ENCODE measurements at places on chromosomes 5 and 9. TPM values are rescaled to one million over a fixed set of nuclear protein-coding genes. Genes with fewer than 3 reads are reported as not detected.

DNA sequence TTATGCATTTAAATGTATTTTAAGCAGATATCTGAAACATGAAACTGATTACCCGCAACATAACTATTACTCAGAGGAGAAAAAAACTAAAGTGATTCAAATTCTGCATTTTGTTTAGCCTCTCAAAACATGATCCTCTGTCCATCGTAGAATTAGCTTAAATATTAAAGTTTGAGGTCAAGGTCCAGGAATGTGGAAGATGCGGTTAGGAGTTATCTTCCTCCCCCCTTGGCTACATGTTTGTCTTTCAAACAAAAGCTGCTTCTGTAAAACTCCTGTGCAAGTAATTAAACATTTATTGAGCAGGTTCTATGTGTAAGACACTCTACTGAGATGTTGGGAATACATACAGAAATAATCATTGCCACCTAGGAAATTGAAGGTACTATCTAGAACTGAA lies 175.0 kb upstream of the ISL1 start:
- DNase-seq: no peak

- no peak for DNase-seq
Measured at GRCh38 chr9:84570482-84571154, 98.9 kb upstream of the NTRK2 start.

GRCh38 chr5:33324667-33325307 lies 116.0 kb upstream of the TARS1 start:
- DNase-seq: no peak

- no peak for DNase-seq
Measured at GRCh38 chr9:84708400-84708799, 38.9 kb downstream of the NTRK2 start.

DNA sequence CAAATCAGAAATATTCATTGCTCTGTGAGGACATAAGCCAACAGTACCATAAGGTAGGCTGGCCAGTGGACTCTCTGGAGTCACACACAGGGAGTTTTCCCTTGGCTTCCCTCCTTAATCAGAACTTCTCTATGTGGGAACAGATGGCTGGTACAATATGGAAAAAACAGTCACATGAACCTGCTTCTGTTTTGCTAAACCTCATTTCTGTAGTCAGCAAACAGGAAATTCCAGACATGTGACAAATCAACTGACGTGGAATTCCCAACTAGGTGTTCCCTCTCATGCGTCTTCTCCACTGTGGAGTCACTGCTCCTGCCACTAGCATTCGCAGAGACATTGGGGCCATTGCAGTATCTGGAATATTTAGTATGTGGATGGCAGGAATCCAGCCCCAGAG lies 617.6 kb downstream of the KIF4B start:
- DNase-seq: no peak

DNA sequence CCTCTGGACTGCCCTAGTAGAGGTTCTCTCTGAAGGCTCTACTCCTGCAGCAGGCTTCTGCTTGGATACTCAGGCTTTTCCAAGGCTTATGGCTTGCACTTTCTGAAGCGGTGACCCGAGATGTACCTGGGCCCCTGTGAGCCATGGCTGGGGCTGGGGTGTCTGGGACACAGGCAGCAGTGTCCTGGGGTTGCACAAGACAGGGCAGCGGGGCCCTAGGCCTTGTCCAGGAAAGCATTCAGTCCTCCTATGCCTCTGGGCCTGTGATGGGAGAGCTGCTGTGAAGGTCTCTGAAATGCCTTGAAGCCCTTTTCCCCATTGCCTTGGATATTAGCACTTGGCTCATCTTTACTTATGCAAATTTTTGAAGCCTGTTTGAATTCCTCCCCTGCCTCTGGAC lies 192.2 kb downstream of the YTHDC2 start:
- no peak for DNase-seq

- no peak for DNase-seq
Measured at GRCh38 chr9:106775960-106776359, 87.0 kb upstream of the ZNF462 start.

DNA sequence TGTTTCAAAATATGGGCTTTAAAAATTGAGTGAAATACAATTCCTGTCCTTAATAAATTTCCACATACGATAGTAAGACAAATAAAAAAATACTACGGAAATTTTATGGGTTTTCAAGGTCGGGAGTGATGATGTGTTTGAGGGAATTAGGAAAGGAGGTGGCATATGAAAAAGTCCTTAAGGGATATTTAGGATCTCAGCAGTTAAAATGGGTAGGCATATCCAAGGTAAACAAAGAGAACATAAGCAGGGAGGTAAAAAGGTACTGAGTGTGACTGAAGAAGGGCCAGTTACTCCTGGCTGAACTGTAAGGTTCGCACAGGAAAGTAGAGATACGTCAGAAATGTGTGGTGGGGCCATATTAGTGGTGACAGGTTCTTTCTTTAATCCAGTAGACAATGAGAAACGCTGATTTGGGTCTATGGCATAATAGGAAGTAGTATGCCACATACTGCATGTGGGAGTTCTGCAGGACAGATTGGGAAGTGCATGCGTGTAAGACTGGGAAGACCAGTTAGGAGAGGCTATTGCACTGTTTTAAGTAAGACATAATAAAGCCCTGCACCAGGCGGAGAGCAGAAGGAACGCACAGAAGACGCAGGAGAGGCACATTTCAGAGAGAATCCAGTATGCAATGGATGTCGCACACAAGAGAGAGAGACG lies 937 bp upstream of the HMGCR start:
- DNase-seq: peak; percentile 88

DNA sequence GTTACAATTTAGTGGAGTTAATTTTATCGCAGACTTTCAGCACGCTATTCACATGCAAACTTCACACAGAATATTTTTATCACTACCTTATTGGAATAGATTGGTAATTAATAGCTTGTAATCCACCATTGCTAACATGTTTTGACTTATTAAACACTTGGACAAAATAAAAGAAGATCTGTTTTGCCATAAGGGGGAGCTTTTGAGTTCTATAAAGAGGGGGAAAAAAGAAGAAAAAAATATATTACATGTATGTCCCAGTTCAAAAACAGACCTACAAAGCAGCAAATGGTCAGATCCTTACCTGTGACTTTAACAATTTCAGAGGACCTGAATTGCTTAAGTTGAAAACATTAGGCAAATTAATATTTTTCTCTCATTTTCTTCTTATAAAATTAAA lies 1.2 kb upstream of the PAPPA start:
- DNase-seq: peak; percentile 72

DNA sequence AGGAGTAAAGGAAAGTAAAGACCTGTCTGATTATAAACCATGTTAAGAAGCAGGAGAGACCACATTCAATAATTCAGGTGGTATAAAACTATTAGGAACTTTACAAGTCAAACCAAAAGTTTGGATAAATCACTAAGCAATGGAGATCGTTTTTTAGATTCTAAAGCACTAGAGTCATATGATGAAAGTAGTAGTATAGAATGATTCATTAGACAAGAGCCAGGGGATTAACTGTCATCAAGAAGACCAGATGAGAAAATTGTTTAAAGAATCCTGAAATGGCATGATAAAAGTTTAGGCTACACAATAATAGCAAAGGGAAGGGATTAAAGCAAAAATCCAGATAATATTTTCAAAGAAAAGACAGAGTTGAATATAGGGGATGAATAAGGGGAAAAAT lies 12.9 kb upstream of the CARNMT1 start:
- no peak for DNase-seq

GRCh38 chr9:133506653-133507038 lies 18.1 kb downstream of the MYMK start:
- no peak for DNase-seq

DNA sequence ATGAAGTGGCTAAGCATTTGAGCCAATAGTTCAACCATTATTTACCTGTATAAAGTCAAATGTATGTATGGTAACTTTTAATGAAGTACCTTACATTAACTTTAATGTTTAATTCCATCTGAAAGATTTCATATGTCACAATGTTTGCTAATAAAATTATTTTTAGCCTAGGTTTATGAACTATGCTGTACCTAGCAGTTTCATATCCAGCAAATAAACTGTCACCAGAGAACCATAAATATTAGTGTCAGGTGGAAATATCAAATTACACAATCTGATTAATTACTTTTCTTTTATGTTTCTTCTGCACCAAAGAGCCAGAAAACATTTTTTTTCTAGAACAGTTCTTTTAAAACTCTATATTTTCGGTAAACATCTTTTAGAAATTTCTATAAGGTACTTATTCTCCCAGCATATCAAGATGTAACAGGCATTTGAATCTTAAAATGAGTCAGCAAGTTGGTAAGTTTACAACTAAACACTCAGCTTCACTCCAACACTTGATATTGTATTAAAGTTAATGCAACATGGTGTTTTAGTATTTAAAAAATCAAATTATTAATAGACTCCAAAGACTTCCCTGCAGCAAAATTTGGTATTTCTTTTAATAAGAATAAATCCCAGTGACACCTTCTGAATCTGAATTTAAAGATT lies 8.5 kb upstream of the CCDC192 start:
- no peak for DNase-seq

- DNase-seq: peak; percentile 13
Measured at GRCh38 chr5:14582797-14583137, 1.2 kb downstream of the OTULINL start.

DNA sequence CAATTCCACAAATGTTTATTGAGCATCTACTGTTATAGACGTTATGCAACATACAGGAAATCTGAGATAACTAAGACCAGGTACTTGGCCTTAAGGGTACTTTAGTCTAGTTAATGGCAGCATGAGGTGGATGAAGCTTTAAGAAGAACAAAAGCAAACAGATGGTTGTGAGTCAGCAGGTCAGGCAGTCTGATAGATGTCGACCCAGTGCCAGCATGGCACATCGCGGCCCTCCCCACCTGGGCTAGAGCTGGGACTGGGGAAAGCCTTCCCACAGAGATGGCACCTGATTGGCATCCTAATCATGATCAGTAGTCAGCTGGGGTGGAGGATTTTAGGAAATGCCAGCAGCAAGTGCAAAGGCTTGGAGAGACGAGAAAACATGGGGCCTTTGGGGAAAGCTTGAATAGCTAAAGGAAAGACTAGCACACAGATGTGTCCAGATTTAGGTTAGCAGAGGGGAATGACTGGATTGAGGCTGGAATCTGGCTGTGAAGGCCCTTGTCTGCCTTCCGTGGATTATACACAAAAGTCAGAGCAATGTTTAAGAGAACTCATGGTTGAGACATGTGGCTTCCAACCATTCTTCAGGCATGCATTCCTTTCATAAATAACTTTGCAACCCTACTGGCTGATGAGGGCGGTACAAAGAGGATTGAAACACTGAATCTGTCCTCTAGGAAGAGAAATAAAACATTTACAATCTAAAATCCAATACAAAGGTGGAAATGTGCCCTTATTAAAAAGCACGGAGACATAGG lies 395.4 kb upstream of the WWC1 start:
- DNase-seq: peak; percentile 59

DNA sequence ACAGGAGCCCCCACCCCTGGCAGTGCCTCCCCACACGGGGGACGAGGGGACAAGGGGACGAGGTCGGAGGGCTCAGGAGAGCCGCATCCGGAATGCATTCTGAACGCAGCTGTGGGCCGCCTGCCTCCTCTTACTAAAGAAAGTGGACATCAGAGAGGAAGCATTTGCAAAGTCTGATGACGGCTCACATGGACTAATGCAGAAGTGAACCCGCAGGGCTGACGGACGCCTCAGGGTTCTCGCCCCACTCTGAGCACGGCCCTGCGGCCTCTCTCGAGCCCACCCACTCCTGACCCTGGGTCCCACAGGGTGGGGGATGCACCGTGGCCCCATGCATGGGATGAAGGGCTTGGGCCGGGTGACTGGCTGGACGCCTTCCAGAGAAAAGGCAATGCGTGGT lies 5.9 kb downstream of the LPCAT1 start:
- DNase-seq: no peak

DNA sequence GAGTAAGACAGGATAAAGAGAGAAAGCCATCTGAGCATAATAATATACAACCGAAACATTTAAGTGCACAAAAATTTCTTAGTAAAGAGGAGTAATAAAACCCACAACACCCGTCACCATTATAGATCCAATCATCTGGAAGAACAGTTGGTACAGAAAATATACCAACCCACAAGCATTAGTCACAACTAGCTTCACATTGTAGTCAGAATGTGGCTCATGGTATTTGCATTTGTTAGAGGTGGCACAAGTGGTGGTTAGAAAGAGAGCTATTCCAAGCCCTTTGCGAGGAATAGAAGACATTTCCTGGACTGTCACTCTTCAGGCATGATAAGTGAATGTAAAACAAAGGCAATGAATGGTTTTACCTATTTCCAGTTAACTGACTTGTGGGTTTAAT lies 677.5 kb upstream of the ST8SIA4 start:
- DNase-seq: no peak

- DNase-seq: no peak
Measured at GRCh38 chr9:135641047-135641446, 1.7 kb upstream of the GLT6D1 start.

GRCh38 chr9:85895685-85896084 lies 45.3 kb upstream of the NAA35 start:
- no peak for DNase-seq

DNA sequence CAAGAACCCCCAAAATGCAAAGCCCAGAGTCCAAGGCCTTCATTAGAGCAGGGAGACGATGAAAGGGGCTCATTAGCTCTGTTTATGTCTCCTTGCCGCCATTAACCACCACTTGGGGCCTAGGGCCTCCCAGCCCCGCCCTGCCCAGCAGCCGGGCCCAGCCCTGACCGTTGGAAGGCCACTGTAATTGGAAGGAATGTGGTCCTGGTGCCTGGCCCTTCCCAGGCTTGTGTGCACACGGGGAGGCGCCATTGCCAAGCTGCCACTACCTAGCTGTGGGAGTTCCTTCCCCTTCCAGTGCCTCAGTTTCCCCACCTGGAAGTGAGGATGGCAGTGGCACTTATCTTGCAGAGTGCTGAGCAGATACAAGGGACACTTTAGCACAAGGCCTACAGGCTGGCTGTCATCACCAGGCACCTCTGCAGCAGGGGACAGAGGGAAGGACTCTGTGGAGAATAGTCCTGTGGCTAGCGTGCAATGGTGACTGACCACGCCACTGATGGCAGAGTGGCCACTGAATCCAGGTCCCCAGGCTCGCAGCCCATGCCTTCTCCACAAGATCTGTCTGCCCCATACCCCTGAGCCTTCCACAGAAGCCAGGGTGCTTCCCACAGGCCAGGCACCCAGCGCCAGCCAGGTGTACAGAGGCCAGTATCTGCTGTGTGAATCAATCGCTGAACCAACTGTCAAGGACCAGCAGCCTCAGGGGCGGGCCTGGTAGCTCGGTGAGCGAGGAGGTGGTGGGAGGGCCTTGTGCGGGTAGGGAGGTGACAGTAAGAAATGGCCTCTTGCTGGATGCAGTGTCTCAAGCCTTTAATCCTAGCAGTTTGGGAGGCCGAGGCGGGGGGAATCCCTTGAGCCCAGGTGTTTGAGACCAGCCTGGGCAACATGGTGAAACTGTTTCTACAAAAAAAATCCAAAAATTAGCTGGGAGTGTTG lies 20.8 kb downstream of the GBGT1 start:
- no peak for DNase-seq

GRCh38 chr5:136011414-136012001 lies 17.3 kb upstream of the TGFBI start:
- peak; percentile 92 for DNase-seq

The GAS1 gene
- 57.5 TPM for total RNA-seq

The FOXD4L3 gene
- not detected for total RNA-seq

The KDM3B gene
- 62.1 TPM for total RNA-seq

The PROB1 gene
- total RNA-seq: 1.0 TPM

The CDC14B gene
- 3.8 TPM for total RNA-seq

The CHSY3 gene
- not detected for total RNA-seq

The BARHL1 gene
- not detected for total RNA-seq

The CDH18 gene
- not detected for total RNA-seq

The STK32A gene
- not detected for total RNA-seq

The EIF4EBP3 gene
- total RNA-seq: 7.6 TPM

Measured in A673 (cell line).